ENCODE measurements at places on chromosomes 12 and 14.

GRCh38 chr12:94062796-94063635 lies 85.4 kb upstream of the PLXNC1 start:
- no peak for DNase-seq

DNA sequence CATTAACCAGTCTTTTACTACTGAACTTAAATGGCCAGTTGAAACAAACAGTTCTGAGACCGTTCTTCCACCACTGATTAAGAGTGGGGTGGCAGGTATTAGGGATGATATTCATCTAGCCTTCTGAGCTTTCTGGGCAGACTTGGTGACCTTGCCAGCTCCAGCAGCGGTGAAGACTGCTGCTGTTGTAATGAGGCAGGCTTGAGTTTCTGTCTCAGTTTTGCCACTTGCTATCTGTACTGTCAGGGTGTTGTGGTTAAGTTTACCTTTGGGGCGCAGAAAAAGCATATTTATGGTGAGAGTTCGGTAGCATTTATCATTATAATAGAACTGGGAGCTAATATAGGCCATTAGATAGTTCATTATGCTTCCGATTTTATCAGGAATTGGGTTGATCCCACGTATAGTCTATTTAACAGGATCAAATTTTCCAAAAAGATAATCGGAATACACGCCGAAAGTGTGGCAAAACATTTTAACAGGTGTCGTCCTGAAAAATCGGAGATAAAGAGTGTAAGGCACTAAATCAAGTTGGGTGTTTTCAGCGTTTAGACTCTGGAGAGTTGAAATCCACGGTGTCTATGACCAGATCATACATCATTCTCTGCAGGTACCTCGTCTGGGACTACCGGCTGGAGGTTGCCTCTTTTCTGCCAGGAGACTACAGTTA lies 688 bp upstream of the NECAP1 start:
- DNase-seq, result peak; percentile 92

- DNase-seq, result no peak
These were observed 19.1 kb upstream of the DNAH10 start for GRCh38 chr12:123743002-123743401.

GRCh38 chr14:104348741-104349140 lies 210.4 kb downstream of the KIF26A start:
- no peak for DNase-seq

GRCh38 chr14:40629144-40629543 lies 977.5 kb upstream of the LRFN5 start:
- DNase-seq, result no peak

DNA sequence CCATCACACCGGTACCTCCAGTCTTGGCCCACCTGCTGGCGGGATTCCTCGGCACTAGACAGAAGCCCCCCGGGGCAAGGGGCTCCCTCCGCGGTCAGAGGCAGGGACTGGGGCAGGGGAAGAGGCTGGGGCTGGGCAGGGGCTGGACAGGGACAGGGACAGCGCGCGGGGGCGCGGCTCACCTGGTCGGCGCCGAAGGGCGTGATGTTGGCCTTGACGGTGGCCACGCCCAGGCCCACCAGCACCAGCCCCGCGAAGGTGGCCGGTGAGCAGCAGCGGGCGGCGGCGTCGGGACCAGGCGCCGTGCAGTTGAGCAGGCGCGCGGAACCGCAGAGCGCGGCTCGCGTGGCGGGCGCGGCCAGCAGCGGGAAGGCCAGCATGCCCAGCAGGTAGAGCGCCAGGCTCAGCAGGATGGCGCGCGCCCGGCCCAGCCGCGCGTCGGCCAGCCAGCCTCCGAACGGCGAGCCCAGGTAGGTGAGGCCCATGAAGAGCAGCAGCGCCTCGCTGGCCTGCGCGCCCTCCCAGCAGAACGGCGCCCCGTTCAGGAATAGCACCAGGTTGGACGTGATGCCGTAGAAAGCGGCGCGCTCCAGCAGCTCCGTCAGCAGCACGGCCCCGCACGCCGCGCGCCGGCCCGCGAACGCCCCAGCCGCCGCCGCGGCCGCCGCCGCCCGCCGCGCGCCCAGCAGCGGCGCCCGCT lies 392 bp downstream of the SLC15A4 start:
- no peak for DNase-seq

GRCh38 chr12:1630133-1630826 lies 1.2 kb downstream of the WNT5B start:
- peak; percentile 92 for DNase-seq

GRCh38 chr14:68695326-68695768 lies 97.5 kb downstream of the ZFP36L1 start:
- no peak for DNase-seq

- no peak for DNase-seq
These were observed 138.1 kb upstream of the CPM start for GRCh38 chr12:69071091-69071370.

DNA sequence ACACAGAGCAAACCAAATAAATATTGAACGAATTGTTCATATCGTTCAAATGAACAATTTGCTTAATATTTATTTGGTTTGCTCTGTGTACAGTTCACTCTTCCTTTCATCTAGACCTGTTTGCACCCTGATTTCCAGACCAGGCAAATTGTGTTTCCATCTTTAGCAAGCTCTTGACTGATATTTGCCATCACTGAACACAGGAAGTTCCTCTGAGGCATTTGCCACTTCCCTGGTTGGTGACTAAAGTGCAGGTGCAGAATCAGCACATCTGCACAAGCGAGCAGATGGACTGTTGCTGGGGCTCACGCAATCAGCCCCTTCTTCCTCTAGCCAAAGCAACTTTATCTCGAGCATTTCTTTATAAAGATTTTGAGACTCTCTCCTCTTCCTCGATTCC lies 112.9 kb downstream of the DAAM1 start:
- DNase-seq, result no peak

GRCh38 chr14:52913271-52913670 lies 37.6 kb downstream of the FERMT2 start:
- DNase-seq, result no peak

DNA sequence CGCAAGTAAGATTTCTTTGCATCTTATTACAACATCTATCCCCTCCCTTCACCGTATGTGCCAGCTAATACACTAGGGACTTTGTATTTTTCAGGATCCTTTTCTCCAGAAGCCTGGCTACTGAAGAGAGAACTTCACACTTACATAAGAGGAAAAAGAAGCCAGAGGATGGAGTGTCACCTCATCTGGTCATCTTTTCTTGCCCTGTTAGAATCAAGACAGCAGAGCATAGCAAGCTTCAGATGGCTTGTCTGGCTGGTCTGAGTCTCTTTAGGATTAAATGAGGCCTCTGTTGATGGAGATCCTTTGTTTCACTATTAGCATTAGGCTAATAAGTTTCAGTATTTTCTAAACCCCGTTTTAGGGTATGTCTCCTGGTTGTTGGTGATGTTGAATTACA lies 14.4 kb upstream of the AACS start:
- DNase-seq, result peak; percentile 12
